ENCODE measurements at places on chromosomes 11 and 22.

DNA sequence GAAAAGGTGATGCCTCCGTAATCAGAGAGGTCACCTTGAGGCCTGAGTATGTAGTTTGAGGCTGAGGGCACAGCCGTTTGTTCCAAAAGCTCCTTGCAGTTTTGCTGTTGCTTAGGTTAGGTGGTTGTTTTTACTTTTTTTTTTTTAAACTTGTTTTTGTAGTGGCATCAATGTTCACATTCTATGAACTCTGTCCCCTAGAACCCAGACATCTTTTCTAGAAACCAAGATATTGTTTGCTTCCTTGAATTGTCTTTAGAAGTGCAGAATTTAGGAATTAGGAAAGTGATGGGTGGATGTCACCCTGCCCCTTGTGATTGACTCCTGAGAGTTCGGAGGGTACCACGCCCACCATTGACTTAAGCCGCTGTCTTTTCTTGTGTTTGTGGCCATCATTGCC, 35.7 kb upstream of the ETS1 start:
- no peak for DNase-seq

- DNase-seq, result no peak
Observed at GRCh38 chr11:59266491-59266890, 53.8 kb upstream of the MPEG1 start.

DNA sequence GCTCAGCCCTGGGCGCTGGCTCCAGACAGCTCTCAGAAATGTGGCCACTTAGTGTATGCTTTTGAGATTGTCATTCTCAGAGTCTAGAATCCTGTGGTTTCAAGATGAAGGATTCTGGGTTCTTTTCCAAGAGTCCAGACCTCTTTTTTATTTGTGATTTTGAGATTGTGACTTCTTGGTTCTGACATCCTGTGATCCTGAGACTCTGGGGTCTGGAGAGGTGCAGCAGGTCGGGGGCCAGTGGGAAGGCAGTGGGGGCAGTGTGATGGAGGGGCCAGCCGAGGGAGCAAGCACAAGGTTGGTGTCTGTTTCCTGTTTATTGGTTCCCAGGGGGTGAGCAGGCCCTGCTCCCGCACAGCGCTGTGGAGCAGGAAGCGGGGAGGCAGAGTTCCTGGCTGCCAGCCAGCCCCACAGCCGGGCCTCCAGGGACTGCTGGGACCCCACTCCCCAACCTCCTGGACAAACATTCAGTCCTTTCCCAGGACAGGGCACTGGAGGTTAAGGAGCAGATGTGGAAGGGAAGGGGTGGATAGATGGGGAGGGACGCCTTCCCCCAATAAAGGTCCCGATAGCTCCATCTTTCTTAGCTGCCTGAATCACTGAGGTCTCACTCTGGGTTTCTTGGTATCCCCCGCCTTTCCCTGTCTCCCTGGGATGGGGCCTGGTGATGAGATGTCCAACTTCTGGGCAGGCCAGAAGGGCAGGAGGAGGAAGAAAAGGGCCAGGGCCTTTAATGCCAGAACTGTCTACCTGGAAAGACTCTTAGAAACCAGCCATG, 13.7 kb downstream of the ARHGEF17 start:
- DNase-seq, result no peak

DNA sequence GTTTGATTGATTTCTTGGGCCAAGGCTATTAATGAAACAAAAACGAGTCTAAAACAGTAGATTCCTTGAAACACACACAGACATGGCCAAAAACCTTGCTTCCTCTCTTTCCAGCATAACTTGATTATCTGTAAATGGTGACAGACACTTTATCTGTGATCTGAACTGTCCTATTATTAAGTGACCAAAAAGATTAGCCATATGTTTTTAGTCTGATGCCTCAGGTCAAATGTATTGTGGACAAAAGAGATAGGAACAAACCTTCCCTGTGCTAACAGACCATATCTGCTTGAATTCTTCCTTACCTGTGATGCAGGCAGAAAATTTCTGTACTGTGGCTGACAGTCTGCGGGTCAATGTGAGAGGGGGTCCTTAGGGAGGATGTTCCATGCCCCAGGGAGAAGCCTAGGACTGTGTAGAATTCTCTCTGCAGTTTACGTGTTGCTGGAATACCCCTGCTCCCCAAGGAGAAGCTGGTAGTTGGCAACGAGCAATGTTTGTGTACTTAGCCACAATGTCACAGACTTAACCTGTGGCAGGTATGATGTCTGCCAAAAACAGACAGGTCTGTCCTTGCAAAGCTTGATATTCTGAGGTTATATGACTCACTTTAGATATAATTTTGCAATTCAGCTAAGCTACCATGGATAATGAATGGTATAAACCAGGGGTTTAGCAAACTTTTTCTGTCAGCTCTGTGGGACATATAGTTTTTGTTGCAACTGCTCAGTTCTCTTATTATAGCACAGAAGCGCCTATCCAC, 31.2 kb downstream of the C11orf71 start:
- peak; percentile 80 for DNase-seq

- peak; percentile 92 for DNase-seq
Observed at GRCh38 chr11:27213232-27213660, 149.8 kb downstream of the CCDC34 start.
